Umbilical cord (tissue), 2 donors: ENCODE measurements at places on chromosomes 11 and 22. TPM values are rescaled to one million over a fixed set of nuclear protein-coding genes. Genes with fewer than 3 reads are reported as not detected.

- no peak for DNase-seq
Measured at GRCh38 chr22:46050916-46051614, 74.1 kb upstream of the WNT7B start.

- DNase-seq: peak; percentile 98
Measured at GRCh38 chr11:95338430-95338991, 107.5 kb upstream of the SESN3 start.

GLB1L3 gene
- total RNA-seq: 2.2 TPM

TMEM126A gene
- 20.2 TPM for total RNA-seq

- DNase-seq: no peak
Measured at GRCh38 chr11:14114269-14114668, 151.7 kb downstream of the SPON1 start.

- DNase-seq: no peak
Measured at GRCh38 chr11:68684385-68685356, at the start of gene GAL. TSS of gene GAL (plus strand) at chr11:68684544. CDS start at chr11:68684924, 380 bp downstream.

TMEM135 gene
- 14.7 TPM for total RNA-seq

DNA sequence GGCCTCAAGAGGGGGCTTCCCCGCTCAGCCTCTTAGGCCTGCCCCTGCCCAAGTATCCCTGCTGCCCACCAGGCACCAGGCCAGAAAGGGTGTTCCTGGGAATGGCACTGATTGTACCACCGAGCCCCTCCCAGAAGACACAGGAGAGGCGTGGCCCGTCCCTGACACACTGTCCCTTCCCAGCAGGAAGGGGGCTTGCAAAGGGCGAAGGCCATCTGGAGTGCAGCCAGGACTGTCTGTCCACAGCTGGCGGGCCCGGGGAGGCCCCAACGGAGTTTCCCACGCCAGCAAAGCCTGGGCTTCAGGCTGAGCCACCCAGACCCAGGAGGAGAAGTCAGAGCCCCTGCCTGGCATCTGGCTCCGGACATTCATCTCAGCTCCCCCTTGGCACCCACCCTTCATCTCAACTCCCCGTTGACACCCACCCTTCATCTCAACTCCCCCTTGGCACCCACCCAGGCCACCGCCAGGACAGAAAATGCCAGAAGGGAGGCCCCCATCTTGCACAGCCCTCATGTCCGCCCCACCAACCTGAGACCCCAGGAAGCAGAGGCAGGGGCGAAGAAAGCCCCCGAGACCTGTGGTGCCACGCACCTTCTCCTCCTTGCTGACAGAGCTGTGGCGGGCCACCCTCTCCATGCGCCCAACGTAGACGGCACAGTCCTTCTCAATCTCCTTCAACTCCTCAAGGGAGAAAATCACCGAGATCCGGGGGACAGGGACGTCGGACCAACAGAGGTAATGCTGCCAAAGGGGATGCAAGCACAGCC lies 19.4 kb downstream of the TUBGCP6 start:
- no peak for DNase-seq

RAC2 gene
- total RNA-seq: 17.3 TPM
